ENCODE measurements at places on chromosomes 3 and 15.
A peak's percentile ranks its signal among the peaks of the same experiment; 100 is the strongest.

DNA sequence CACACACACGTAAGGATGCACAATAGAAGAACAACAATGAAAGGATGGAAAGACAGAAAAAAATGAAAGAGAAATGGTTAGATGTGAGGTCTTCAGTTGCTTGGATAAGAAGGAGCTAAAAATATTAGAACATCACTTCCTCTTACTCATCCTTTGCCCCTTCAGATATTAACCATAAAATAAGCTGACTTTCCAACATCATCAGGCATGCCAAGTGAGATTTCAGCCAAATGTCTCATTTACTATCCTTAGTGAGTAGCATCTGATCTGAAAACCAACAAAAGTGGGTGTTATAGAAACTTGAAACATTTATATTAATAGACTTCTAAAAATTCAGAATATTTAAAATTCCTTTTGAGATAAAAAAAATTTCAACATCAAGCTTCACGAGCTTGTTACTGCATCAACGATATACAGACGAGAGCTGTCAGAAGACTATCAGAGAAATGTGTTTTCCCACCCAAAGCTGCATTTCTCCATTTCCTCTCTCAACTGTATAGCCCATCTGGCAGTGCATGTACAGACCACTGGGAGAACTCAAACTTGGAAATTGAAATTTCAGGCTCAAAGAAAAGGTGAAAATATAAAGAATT, 25.4 kb upstream of the LSAMP start:
- DNase-seq = no peak

DNA sequence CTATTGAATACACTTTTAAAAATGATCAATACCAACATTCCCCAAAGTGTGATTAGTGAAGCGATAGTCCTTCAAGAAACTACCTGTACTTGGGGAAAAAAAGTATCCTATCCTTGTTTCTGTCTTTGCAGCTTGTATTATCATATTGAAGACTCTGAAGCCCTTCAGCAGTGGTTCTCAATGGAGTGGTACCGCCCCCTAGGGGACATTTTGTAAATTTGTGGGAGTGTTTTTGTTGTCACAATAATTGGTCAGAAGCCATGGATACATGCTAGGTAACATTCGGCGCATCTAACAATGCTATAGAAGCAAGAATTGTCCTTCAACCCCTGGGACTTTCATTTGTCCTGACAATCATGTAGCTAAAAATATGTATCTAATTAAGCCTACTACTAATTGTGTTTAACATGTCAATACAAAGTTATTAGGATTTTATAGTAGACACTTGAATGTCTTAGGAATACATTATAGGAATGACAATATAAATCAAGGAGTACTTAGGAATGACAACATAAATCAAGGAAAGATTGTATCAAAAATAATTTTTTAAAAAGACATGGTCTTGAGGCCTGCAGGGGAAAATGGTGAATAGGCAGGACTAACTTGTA, 53.7 kb downstream of the NMD3 start:
- DNase-seq = peak; percentile 78

- no peak for DNase-seq
Observed at GRCh38 chr3:160566499-160566898, 1.1 kb upstream of the KPNA4 start.

DNA sequence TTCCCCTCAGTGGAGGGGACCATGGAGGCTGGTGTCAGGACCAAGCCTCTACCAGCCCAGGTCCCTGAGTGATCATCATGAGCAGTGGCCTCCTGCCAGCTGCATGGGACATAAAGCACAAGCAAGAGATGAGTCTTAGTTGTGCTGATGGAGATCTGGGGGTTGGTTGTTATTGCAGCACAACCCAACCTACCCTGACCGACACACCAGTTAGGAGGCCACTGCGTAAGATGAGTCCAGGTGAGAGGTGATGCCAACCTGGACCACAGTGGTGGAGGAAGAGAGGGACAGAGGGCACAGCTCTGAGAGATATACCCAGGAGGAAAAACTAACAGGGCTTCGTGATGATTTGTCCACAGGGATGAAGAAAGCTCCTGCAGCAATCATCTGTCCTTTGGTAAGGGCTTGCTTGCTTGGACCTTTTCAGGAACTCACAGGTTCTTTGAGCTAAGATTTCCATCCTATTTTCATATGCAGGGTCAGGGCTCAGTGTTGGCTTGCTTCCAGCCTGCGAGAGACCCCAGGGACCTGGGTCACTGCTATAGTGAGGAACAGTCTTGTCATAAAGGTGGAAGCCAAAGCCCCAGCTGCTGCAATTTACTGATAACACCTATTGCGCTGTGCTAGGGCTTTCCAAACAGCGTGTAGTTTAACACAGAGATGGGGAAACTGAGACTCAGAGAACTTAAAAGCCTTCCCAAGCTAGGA, 8.1 kb downstream of the RASGRF1 start:
- DNase-seq = no peak

DNA sequence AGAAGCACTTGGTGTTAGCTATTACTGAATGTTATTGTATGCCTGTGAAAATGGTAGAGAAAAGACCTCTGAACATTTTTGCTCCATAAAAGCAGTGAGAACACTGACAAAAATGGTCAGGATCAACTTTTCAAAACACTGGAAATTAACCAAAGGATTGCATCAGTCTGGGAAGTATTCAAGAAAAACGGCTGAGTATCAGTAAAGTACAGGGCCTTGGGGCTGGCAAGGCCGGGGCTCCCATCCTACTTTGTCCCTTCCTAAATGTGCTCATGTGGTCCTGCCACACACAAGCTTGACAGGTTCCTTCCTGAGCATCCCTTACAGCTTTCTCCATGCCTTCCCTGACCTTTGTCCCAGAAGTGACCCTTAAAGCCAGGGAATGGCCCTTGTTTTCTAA, 84.0 kb downstream of the CFAP20DC start:
- DNase-seq = peak; percentile 49

DNA sequence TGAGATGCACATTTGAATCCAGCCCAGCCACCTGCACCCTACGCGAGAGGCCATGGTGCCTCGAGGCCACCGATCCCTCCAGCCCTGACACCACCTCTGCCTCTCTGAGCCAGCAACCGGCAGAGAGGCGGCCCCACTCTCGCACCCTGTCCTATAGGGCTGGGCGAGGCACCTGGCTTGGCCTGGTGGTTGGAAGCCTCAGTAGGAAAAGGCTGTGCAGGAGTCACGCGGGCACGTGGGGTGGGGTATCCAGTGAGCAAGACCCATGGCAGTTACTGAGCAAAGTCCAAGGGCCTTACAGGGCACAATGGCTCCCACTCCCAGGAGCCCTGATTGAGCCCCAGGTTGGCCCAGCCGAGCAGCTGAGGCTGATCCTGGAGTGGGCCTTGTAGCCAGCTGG, 12.4 kb upstream of the DUSP7 start:
- no peak for DNase-seq

DNA sequence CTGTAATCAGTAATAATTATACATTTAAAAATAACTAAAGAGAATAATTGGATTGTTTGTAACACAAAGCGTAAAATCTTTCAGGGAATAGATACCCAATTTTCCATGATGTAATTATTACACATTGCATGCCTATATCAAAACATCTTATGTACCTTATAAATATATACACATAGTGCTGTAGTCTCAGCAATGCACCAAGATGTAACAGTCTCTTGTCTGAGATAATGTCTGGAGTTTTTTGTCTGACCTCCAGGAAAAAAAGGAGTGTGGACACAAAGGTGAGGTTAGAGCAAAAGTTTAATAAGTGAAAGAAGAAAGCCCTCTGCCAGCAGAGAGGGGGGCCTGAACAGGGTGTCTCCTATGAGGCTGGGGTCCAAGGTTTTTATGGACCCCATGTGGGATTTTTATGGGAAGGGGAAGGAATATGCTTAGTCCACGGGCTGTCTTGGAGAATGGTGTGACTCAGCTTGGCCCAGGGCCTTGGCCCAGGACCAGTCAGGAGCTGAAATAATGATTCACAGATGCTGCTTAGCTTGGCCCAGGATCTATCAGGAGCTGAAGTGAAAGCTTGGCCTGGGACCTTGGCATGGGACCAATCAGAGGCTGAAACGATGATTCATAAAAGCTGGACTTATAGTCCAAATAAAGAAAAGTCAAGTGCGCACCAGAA, 545.0 kb downstream of the ZPLD1 start:
- DNase-seq = peak; percentile 86

GRCh38 chr15:51327081-51327480, 11.3 kb downstream of the CYP19A1 start:
- DNase-seq = no peak

DNA sequence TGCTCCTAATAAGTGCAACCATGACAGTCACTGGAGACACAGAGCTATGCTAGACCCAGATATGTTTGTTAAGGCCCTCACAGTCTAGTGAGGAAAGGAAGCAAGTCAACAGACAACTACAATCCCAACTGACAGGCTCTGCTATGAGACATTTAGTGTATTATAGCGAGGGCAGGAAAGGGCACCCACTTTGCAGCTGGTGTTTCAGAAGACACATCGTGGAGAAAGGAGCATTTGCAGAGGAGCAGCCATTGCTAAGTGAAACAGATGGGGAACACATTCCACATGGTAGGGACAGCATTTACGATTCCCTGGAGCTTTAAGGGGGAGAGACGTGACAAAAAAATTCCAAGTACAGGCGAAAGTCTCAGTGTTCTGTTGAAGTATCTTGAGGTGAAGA, 685.6 kb downstream of the AGBL1 start:
- no peak for DNase-seq

DNA sequence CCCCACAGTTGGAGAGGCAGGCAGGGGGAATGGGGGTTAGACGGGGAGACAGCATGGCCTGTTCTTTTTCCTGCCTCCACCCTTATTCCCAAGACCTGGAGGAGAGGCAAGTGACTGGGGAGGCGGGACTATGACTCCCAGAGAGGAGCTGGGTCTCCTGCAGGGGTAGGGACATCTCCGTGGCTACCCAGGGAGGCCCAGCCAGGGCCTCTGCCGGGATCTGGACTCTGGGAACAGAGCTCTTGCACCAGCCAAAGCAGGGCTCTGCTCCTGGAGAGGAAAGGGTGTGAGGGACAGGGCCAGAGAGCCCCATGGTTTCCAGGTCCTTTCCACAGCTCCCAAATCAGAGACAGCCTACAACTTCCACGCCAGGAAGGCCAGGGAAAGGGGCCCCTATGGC, 22.8 kb downstream of the CFAP100 start:
- DNase-seq = no peak

DNA sequence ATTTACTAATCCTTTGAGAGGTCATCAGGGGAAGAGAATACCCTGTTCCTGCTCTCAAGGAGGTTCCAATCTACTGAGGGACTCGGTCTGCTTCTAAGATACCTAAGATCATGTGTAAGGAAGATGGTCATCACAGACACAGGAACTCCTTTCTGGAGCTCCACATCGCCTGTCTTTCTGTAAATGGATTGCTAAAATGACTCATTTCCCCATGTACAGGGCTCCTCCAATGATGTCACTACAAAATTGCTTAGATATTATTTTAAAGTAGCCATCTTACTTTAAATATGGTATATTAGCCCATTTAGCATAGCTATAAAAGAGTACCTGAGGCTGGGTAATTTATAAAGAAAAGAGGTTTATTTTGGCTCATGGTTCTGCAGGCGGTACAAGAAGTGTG, 206.1 kb upstream of the PROK2 start:
- DNase-seq = no peak

DNA sequence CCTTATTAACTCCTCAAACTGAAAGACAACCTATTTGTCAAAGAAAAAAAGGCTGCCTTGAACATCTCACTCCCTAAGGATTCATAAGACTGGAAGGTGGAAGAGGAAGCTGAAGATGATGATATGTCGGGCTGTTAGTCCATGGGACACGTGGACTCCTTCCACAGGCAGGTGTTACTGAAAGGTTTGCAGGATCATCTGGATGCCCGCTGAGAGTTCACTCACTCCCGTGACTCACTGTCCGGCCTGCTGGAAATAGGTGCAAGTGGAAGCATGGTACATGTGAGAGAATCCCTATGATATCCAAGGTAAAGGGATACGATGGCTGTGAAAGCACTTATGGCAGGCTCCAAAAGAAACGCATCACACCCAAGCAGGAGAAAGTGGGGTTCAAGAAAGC, 33.3 kb upstream of the FBN1 start:
- no peak for DNase-seq

- peak; percentile 1 for DNase-seq
Observed at GRCh38 chr3:242602-243355, 46.2 kb downstream of the CHL1 start.

- DNase-seq = no peak
Observed at GRCh38 chr15:26628879-26629529, 143.9 kb downstream of the GABRB3 start.

GRCh38 chr3:37241880-37242279, 67.5 kb upstream of the LRRFIP2 start:
- no peak for DNase-seq

DNA sequence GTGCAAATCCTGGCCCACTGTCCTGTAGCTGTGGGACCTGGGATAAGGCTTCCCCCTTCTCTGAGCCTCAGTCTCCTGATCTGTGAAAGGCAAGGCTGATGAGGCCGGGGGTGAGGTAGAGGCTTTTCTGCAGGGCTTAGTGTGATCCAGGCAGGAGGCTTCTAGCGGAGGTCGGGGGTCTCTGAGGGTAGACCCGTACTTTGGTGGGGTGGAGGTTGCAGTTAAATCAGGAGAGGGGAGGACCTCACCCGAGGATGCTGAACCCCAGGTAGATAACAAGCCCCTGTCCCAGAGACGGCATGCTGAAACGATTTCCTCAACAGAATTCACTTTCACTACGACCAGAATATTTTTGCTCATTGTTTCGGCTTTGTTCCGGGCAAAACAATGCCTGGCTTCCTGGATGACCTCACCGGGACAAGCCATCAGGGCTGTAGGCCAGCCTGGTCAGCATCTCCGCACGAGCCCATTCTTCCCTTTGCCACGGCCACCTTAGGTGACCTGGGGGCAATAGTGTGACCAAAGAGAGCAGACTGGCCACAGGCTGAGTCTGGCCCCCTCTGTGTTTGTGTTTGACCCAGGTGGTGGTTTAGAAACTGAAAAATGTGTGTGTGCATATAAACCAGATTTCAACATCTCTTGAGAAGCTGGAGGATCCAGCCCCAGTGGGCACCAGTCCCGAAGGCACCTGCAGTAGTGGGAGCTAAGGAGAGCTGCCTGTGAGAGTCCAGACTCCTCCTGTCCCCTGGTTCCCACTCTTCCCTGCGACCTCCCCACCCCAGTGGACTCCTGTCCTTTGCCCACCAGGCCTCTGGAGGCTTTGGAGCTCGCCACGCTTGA, 33.0 kb downstream of the SLC6A6 start:
- no peak for DNase-seq

- no peak for DNase-seq
Observed at GRCh38 chr3:179962629-179963387, 73.9 kb downstream of the PEX5L start.

DNA sequence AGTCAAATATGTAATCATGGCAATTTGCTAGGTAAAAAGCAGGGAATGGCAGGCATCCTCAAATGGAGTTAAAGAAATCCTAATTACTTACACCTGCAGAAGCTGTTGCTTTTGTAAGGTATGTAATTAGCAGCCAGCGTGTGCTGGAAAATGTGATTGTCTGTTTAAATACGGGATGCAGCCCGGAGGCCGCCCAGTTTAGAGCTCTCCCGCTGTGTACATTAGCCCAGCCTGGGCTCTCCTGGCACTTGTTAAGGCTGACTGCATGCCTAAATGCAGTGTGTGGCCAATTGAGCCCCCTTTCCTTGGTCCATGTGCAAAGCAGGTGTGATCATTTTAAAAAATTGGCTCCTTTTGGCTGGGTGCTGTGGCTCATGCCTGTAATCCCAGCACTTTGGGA, 9.0 kb downstream of the DPH3 start:
- no peak for DNase-seq

- peak; percentile 21 for DNase-seq
Observed at GRCh38 chr3:36166477-36166876, 213.8 kb upstream of the STAC start.

- DNase-seq = no peak
Observed at GRCh38 chr3:53597136-53597915, 102.9 kb downstream of the CACNA1D start.

- DNase-seq = no peak
Observed at GRCh38 chr15:31468911-31469785, 142.5 kb downstream of the KLF13 start.

All from choroid plexus epithelial cell (primary cell).